Occipital lobe (tissue), 3 donors: ENCODE measurements at places on chromosomes 7 and 10.

GRCh38 chr7:127146746-127147536 is 105.8 kb downstream of the GRM8 start:
- no peak for DNase-seq

GRCh38 chr10:50219646-50220045 is 31.7 kb downstream of the ASAH2 start:
- DNase-seq, result no peak

GRCh38 chr7:75814407-75814947 is 871 bp upstream of the CCL24 start:
- no peak for DNase-seq

- DNase-seq, result no peak
Measured at GRCh38 chr7:129610709-129611245, 743 bp upstream of the NRF1 start.

- DNase-seq, result no peak
Measured at GRCh38 chr10:110747609-110748464, 103.7 kb downstream of the RBM20 start.

DNA sequence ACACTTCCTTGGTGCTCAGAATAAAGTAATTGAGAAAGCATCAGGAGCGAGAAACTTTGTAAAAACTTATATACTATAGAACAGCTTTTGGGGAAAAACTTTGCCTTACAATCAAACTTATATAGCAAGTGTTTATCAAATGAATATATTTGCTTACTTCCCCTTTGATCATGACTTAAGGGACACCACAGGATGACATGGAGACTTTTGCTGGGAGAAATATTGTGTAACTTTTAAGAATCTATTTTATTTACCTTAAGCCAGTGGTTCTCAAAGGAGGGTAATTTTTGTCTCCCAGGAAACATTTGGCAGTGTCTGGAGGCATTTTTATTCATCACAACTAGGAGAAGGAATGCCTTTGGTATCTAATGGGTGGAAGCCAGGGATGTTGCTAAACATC is 173.8 kb upstream of the HABP2 start:
- DNase-seq, result no peak

DNA sequence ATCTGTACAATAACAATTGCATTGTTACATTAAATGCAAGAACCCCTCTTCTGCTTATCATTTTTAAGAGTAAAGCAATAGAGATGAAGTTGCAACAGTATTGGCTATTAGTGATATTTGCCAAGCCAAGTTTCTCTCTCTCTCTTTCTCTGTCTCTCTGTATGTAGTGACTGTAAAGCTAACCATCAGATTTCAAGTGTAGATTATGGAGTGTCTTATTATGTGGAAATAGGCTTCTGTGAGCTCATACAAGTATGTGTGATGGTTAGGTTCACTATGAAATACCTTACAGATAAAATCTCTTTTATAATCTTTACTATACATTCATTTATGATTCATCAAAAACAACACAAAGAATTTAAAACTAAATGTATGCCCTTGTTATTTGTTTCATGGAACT is 28.6 kb upstream of the NRP1 start:
- DNase-seq, result no peak

DNA sequence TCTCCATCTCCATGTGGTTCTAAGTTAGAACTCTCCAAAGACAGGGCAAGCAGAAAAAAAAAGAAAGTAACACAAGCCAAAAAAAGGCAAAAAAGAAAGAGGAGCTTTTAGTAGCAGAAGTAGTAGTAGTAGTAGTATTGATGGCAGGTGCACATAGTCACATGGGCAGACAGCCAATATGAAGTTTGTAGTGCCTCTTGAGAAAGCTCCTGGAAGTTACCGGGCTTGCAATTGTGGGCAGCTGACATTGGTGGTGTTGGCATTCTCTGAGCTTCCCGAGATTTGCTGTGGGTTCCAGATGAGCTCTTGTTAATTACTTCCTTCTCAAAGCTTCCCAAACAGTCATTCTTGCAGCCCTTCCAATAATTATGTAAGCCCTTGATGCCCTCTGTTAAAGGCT is 1128.5 kb downstream of the TYW1 start:
- no peak for DNase-seq

- no peak for DNase-seq
Measured at GRCh38 chr7:90303241-90303640, 17.9 kb downstream of the FAM237B start.

DNA sequence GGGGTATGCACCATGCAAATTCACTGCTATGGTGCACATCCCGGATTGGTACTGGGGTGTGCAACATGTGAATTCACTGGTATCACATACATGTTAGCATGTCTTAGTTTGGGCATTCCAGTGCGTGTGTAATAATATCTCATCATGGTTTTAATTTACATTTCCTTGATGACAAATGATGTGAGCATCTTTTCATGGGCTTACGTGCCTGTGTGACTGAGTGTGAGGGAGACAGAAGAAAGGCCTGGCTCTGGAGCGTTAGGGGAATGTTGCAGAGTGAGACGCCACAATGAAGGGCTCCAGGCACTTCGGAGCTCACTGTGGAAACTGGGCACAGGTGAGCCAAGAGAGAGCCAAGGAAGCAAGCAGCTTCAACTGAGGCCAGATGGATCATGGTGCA is 162.6 kb downstream of the UBE2H start:
- DNase-seq, result no peak

DNA sequence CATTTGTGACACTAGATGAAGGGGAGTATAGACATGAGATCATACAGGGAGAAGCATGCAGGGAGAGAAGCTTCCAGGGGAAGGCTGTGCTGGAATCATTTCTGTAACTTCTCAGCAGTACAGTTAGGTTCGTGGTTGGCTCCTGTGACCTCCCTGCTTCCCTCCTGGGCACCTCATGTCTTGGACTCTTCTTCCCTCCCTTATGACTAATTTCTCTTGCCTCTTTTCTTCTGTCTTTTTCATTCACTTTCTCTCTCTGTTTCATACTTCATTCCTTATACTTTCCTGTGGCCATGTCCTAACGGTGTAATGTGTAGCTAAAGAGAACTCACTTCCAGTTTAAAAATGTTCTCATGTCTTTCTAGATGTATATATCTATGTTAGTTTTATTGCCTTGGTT is 19.1 kb upstream of the HKDC1 start:
- no peak for DNase-seq

DNA sequence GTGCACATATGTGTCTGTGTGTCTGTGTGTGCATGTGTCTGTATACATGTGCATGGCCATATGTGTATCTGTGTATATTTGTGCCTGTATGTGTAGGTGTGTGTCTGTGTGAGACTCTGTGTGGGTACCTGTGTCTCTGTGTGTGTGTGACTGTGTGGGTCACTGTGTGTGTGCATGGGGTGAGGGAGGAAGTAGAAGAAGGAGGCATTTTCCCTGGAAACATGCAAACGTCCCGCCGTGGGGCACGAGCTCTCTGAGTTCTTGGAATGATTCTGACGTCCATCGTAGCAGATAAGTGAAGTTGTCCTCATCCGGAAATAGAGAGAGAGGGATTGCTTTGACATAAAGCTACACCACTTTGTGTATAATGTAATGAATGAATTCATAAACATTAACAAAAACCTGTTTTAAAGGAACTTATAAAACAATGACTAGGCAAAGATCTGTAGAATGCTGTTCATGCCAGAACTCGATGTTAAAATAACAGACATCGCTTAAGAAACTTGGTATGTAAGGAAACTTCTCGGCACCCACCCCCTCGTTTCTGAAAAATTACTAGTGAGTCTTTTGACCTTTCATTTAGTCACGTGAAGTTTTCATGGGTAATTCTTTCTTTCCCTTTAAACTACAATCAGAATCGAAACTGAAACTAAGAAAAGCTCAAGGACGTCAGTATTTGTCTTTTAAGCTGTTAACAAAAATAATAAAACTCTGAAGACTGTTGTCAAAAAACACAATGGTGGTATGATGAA is 43.6 kb upstream of the KLF6 start:
- no peak for DNase-seq

DNA sequence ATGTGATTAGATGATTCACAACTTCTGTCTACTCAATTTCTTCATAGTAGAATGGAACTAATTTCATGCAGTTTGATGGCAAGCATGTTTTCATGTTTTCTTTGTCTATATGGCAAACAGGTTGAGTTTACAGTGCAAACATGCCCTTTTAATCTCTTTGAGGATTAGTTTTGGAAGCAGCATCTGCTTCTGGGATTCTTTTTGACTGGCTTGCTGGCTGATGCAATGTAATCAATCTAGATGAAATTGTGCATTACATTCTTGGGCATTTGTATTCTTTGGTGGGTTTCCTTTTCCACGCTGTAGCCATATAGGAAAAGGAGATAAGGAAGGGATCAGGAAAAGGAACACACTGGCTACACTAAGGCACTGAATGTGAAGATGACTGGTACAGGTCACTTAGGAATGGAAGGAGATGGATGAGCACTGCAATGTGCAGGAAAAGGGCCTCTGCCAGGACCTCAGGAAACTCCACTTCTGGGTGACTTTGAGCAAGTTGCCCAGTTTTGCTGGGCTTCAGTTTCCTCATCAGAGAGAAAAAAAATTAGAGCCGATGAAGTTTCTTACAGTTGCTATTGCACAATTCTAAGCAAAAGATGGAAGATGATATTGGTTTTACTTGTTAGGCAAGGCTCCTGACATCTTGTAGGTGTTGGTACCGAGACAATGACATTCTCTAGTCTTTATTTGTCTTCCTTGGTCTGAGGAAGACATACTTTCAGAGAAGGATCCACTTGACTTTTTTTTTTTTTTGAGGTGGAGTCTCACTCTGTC is 269.1 kb downstream of the SUGCT start:
- no peak for DNase-seq

DNA sequence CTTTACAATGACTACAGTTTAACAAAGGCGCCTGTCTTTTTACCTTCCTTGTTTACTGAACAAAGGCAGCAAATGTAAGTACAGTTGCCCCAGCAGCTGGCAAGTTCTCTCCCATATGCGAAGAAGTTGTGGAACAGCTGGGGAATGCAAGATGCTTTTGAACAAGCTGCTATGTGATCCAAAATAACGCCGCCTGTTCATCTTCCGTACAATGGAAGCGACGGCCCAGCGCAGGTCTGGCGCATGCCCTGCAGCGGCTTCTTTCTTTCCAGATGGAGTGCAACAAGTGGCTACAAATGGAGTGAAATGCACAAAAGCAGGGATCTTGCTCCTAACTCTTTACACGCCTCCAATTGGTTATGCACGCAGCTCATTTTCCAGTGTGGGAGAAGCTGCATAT is 97.0 kb upstream of the SVIL start:
- no peak for DNase-seq

GRCh38 chr7:16881844-16882243 is at the start of gene AGR3:
AGR3 (minus strand) TSS chr7:16881983; CDS start chr7:16878618, 3,365 bp downstream.
- no peak for DNase-seq

DNA sequence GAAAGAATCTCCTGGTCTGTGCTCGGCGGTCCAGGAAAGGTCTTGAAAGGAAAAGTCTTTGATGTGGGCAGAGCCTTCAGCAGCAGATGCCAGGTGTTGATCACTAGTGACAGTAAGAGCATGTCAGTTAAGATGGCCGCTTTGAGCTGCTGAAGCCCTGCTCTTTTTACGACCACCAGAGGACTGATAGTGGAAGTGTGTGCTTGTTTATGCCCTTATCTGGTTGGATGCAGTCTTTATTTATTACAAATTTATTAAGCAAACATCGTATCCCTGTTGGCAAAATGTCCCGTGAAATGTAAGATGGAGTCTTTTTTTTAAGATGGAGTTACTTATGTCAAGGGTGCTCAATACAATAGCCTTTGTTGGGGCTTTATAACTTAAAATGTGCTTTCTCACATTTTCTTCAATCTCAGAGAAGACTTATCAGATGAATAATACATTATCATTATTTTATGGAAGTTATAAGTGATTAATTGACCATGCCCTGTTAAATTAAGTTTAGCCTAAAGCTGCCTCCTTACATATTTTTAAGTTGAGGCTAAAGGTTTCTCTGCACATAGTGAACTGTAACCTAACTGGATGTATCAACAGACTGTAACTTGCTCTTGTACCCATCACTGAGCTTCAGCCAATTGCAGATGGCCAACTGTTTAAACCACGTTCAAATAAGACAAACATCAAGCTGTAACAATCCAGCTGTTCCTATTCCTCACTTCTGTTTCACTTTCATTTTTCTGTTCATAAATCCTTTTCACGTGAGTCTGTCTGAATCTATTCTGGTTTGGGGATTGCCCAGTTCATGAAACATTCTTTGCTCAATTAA is 97.4 kb upstream of the PIK3CG start:
- DNase-seq, result no peak

DNA sequence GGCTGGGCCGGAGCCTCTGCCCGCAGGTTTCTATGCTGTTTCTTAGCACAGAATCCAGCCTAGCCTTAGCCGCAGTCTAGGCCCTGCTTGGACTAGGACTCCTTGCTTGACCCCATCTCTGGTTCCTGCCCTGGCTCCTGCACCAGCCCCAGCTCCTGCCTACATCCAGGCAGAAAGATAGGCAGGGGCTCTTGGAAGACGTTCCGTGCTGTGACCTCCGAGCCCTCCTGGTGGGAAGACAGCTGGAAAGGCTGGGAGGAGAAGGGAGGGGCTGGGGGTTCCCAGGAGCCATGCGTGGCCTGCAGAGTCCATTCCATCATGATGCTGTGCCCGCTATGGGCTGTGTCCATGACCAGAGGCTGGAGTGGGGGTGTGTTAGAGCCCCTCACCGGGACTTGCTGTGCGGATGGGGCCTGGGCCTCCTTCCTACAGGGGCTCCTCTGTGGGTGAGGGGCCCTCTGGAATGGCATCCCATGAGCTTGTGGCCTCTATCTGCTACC is 26.2 kb downstream of the RAMP3 start:
- no peak for DNase-seq

- DNase-seq, result no peak
Measured at GRCh38 chr10:74453169-74453568, 302.1 kb downstream of the ADK start.

- DNase-seq, result no peak
Measured at GRCh38 chr7:90201500-90202195, 9.9 kb upstream of the STEAP2 start.

DNA sequence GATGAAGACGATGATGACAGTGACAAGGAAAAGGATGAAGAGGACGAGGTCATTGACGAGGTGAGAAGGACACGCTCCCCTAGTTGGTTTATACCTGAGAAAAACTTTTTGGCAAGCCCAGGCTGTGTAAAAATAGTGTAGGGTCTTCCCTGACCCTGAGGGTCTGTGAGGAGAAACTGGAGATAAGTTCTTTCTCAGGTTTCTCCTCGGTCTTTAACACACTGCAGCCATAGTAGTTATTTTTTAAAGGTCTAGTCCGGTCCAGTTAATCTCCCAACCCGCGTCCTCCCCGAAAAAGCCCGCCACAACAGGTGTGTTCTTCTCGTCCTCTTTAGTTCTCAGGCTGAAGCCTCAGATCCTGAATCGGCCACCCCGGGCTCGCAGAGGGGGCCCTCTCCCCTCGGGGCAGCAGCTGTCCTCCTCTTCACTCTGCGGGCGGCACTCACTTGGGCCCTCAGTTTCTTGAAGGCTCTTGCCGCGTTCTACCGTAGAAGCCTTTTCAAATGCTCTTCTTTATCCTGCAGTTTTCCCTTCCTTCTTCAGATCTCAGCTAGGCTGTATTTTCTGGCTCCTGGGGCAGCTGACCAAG is 411 bp downstream of the BCCIP start:
- DNase-seq, result no peak

- no peak for DNase-seq
Measured at GRCh38 chr7:128037880-128038619, 6.8 kb upstream of the LRRC4 start.
